ENCODE measurements at places on chromosomes 16 and 17.

DNA sequence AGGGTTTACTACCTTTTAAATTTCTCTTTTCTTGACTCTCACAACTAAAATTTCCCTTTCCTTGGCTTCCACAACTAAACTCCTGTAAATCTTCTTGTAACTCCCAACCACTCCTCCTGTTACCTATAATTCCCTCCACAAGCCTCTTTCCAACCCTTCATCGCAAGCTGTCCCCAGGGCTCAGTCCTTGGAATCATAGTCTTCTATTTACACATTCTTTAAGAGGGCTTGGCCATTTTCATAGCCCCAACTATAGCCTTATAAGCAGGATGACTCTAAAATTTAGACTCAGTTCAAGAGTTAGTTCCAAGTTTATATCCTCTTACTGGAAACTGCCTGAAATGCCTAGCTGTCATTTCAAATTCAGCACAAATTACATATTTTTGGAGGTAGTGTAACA, 23.9 kb downstream of the GLG1 start:
- DNase-seq = no peak

DNA sequence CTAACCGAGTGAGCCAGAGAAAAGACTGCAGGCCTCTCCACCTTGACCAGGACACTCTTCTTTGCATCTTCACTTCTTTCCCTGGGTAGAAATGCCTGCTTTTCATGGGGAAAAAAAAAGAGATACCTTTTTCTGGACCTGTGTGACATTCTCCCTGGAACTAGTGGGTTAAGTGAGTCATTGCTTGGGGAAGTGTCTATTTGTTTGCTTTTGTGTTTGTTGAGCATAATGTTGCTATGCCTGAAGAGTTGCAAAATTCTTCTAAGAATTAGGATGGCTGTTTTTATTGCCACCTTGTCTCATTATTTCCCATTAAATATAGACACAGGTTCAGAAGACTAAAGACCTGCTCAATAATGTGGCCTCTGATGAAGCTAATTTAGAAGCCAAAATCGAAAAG, 18.8 kb downstream of the CLUAP1 start:
- no peak for DNase-seq

DNA sequence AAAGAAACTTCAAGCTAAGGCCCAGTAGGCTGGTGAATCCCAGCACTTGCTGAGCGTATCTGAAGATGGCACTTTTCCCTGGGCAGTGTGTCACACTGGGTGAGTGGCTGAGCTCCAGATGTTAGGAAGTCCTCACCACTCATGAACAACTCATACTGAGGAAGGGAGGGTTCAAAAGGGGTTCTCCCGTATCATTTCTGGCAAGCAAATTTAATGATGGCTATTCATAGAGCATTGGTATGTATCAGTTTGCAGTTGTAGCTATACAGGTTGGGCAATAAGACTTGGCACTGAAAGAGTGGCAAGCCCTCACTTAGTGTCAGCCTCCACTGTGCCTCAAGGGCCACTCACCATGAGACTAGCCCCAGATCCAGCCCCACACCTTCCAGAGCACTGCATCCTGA, 10.7 kb downstream of the GFOD2 start:
- DNase-seq = no peak

DNA sequence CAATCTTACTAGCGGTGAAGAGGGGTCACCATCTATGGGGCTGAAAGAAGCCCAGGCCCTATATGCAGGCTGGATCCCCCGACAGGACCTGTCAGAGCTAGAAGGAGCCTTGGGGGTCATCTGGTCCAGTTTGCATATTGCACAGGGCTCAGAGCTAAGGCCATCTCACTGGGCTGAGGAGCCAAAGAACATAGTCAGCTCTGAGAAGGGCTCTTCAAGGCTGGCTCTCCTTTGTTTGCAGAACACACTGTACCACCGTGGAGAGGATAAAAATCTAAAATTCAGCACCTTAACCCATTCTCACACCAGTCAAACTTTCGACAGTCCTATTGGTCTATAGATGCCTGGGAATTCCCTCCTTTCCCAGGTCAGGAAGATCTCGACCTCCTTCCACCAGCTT, 24.2 kb downstream of the WNT3 start:
- no peak for DNase-seq

- DNase-seq = no peak
Measured at GRCh38 chr17:58207451-58207850, 11.6 kb downstream of the MKS1 start.

- DNase-seq = no peak
Measured at GRCh38 chr17:80227156-80227555, 6.9 kb downstream of the SLC26A11 start.

DNA sequence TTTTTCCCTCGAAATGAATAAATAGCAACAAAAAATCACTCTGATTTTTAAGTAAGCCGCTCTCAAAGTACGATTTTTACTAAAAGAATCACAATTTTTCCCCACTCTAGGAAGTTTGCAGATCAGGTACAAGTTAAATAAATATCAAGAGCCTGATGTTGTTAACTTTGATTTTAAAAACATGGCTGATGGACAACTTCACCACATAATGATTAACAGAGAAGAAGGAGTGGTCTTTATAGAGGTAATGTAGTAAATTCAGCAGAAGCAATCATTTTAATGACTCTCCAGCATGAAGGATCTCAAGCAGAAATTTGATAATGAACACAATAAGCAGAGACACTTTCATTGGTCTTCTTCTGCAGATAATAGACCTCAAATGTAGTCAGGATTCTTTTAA, 262.4 kb downstream of the CNTNAP4 start:
- no peak for DNase-seq

GRCh38 chr17:41987642-41988041, 21.0 kb downstream of the CNP start:
- no peak for DNase-seq

DNA sequence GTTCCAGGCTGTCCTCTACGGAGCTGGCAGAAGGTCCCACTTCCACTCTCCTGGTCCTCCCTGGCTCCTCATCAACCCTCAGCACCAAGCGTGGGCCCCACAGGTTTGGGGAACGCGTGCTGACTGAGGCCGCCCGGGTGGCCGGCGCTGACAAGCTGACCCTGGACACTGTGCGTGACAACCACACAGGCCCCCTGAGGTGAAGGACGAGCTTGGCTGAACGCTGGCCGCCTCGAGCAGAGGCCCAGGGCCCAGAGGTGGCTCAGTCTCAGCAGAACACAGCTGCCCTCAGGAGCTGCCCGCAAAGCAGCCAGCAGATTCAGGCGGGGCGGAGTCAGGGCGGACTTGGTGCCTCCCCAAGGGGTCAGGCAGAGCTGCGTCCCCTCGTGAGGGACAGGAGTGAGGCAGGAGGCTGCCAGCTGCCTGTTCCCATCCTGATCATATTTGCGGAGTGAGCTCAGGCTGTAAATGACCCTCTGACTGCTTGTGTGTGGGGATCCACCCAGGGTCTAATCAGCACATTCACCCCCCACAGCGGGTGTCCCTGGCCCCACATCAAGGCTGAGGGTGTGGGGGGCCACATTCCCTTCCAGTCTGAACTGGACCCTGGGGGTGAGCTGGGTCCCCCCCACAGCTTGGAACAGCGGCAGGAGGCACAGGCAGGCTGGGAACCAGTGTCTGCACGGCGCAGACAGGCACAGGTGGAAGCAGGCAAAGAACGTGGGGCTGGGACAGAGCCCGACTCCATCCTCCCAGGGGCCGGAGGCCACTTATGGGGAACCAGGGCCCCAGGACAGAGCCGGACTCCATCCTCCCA, 105.1 kb upstream of the METRNL start:
- DNase-seq = no peak

GRCh38 chr16:14069818-14070217, 1.3 kb upstream of the MRTFB start:
- no peak for DNase-seq

GRCh38 chr17:70813355-70813930, 644.1 kb downstream of the KCNJ2 start:
- no peak for DNase-seq

- DNase-seq = no peak
Measured at GRCh38 chr17:13776027-13776551, 174.4 kb upstream of the HS3ST3A1 start.

DNA sequence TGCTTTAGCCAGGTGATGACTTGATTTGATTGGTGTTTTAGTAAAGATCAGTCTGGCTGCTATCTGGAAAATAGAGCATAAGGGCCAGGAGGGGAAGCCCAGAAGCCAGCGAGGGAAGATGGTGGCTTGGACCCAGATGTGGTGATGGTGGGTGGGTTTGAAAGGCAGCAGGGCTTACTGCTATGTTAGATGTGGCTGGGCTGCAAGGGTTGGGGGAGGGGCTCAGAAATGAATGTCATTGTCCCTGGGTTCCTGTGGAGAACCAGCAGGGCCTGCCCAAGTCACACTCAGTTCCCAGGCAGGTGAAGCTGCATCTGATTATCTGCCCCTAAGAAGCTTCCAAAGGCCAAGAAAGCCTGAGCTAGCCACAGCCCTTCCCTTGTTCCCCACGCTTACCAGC, 71.7 kb upstream of the BRD7 start:
- DNase-seq = no peak

DNA sequence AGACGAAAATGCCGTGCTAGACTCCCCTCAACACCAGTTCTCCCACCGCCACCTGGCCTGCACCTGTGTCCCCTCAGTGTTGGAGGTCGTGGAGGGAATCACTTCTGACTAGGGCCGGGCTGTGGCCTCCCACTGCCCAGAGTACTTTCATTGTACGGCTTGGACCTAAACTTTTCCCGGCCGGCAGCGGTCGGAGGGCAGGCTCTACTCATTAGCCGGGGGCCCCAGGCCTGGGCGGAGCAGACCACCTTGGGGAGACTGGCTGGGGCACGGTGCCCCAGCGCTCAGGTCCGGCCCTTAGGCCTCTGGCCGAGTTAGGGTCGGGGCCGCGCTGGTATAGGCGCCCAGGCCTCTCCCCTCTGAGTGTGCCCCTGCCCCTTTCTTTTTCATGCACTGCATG, 639 bp downstream of the CLDN6 start:
- DNase-seq = no peak

GRCh38 chr17:31877341-31877740, 18.3 kb upstream of the COPRS start:
- DNase-seq = no peak

DNA sequence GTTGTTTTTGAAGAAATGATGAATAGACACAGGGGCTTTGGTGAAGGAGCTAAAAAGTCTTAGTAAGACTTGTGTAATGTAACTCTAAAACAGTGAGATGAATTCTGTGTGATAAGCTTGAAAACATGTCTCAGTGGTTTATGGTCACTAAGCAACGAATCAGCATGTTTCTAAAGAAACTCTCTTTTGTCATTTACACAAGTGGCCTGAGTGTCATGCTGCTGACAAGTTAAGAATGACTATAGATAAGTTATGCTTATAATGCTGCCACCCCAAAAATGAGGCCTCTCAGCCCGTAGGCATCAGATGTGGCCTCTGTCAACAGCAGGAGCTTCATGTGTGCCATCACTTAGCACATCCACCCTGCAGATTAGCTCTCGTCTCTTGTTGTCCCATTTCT, 8.7 kb downstream of the COX10 start:
- no peak for DNase-seq

- DNase-seq = no peak
Measured at GRCh38 chr16:4537376-4538343, 913 bp downstream of the CDIP1 start.

DNA sequence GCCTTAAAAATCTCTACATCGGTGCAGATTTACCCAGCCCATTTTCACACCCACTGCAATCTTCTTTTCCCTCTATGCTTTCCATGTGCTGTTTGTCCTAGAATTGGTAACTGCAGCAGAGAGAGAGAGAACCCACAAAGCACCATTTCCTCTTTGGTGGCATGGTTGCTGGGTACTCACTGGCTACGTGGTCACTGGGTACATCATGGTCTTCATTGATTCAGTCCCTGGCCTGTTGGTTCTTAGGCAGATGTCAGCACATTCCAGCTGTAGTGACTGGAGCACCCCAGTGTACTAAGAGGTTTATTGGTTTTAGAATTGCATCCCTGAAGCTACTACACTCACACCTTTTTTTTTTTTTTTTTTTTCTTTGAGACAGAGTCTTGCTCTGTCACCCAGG, 156.1 kb upstream of the CACNG5 start:
- DNase-seq = no peak

GRCh38 chr17:39664581-39665561, at the start of gene TCAP:
TSS of gene TCAP (plus strand) at chr17:39665349. CDS start at chr17:39665360, 11 bp downstream.
- no peak for DNase-seq

DNA sequence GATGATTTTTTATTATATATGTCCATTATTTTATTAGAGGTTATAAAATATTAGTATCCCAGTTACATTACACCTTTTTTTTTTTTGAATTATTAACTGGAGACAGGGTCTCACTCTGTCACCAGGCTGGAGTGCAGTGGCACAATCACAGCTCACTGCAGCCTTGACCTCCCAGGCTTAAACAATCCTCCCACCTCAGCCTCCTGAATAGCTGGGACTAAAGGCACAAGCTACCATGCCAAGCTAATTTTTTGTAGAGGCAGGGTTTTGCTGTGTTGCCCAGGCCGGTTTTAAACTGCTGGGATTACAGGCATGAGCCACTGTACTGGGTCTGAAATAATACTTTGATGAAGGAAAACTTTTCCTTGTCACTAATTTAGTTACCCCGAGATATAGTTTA, 63.6 kb downstream of the VMP1 start:
- DNase-seq = no peak

DNA sequence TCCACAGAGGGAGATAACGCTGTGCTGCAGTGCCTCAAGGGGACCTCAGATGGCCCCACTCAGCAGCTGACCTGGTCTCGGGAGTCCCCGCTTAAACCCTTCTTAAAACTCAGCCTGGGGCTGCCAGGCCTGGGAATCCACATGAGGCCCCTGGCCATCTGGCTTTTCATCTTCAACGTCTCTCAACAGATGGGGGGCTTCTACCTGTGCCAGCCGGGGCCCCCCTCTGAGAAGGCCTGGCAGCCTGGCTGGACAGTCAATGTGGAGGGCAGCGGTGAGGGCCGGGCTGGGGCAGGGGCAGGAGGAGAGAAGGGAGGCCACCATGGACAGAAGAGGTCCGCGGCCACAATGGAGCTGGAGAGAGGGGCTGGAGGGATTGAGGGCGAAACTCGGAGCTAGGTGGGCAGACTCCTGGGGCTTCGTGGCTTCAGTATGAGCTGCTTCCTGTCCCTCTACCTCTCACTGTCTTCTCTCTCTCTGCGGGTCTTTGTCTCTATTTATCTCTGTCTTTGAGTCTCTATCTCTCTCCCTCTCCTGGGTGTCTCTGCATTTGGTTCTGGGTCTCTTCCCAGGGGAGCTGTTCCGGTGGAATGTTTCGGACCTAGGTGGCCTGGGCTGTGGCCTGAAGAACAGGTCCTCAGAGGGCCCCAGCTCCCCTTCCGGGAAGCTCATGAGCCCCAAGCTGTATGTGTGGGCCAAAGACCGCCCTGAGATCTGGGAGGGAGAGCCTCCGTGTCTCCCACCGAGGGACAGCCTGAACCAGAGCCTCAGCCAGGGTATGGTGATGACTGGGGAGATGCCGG, 769 bp downstream of the CD19 start:
- no peak for DNase-seq

- DNase-seq = no peak
Measured at GRCh38 chr16:28292731-28293600, 641 bp downstream of the SBK1 start.

DNA sequence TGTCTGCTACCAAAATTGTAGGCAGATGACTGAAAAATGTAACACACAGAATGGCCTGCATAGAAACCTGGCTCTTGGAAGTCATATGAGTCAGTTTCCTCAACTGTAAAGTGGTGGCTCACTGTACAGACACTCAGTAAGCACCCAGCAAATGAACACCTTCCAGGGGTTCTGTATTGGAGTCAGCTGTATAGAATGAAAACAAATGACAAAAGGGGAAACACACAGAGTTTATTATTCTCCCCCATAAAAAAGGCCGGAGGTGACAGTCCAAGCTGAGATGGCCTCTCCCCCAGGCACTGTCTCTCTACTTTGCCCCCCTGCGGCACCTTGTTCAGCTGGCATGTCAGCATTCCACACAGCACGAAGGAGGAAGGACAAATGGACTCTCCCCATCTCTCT, 6.2 kb upstream of the MEOX1 start:
- DNase-seq = no peak

- DNase-seq = no peak
Measured at GRCh38 chr17:78257810-78258322, 26.4 kb downstream of the TMEM235 start.

Data from glomerular endothelial cell (primary cell).